ENCODE measurements at places on chromosomes 5 and 9.

DNA sequence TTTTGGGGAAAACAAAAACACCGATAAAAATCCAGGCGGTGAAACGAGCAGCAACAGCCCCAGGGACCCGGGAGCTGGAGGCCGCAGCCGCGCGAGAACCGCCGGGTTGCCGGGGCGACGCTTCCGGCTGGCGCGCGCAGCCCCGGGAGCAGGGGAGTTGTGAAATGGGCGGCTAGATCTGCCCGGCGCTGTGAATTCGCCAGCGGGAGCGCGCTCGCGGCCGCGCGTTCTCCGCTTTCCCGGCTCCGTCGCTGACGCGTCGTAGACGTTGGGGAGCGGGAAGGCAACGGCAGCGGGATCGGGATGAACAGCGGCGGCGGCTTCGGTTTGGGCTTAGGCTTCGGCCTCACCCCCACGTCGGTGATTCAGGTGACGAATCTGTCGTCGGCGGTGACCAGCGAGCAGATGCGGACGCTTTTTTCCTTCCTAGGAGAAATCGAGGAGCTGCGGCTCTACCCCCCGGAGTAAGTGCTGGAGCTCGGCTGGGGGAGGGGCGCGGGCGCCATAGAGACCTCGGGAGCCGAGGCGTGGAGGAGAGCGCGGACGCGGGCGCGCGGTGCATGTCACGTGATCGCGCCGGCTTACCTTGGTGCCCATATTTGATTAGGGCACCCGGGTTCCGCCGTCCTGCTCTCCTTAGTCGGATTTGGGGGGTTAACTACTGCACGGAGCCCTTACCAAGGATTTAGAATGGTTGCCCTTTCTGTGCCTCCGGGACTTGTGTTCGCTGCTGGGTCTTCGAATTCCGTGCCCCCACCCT lies at the start of gene SREK1:
Gene SREK1 (plus strand): TSS at position 227 of the 760 bp plus-strand sequence. CDS start 77 bp downstream, at position 304.
- DNase-seq = peak; percentile 94

DNA sequence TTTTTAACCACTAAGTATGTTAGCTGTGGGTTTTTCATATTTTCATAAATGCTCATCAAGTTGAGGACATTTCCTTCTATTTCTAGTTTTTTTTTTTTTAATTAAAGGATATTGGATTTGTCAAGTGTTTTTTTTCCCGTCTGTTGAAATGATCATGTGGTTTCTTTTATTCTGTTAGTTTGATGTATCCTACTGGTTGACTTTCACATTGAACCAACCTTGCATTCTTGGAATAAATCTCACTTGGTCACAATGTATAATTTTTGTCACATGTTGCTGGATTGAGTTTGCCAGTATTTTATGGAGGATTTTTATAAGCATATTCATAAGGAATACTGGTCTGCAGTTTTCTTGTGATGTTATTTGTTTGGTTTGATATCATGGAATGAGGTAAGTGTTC lies 12.4 kb downstream of the FAM200C start:
- no peak for DNase-seq

DNA sequence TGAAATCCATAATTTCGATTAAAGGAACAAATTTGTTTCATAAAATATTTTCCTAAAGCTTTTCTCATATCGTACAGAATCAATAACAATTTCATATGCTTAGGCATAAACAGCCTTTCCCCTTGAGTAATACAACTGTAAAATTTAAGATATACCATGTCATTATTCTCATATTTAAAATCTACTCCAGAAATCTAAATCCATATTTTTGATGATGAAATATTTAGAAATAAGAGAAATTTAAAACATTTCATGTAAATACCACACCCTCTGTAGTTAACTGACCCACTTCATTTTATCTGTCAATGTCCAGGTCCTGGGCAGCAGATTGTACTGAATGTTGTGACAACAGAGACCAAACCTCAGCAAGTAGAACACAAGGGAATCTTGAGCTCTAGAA lies 5.1 kb downstream of the POC5 start:
- no peak for DNase-seq

- peak; percentile 65 for DNase-seq
Observed at GRCh38 chr9:136700959-136701667, 11.3 kb upstream of the DIPK1B start.

GRCh38 chr9:1929722-1930244 lies 85.4 kb upstream of the SMARCA2 start:
- DNase-seq = no peak

DNA sequence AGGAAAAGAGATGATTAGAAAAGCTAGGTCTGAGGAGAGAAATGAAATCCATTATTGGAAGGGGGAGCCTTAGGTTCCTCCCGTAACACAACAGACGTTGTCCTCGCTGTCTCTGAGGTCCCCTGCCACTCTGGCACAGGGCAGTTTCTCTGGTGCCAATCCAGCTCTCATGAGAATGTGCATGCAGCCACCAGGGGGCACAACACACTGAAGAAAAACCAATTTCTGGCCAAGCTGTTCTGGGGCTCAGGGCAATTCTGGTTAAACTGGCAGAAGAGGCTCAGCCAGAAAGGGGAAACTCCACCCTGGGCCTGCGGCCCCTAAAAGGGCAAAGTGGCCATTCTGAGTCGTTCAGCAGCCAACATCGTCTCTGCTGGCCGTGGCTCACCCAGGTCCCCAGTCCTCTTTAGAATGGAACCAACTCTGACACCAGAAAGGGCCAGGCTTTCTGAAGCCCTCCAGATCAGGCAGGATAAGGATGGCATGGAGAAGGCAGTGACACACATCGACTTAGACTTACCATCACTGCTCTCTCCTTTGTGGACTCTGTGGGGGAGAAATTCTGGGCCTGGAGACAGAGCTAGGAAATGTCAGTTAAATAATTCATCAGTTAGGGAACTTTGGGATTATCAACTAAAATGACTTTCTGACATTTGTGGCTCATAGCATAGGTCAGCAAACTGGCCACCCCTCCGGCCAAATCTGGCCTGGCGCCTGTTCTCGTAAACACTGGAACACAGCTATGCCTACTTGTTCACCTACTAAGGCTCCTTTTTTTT lies 58.5 kb upstream of the GOLPH3 start:
- DNase-seq = peak; percentile 85

DNA sequence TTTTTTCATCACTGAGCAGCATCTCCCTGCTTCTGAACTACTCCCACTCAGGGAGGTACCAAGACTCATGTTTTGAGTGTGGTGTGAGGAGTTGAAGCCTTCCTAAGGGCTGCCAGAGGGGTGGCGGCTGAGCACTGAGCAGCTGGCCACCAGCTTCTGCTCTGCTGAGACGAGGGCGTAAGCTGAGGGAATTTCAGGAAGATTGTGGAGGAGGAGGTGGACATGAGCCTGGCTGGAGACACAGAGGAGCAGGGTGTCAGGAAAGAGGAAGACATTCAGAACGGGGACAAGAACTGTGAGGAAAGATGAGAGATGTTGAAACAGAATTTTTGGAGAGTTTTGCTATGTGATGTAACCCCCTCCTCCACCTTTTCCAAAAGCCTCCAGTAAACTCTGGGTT lies 7.8 kb downstream of the LCP2 start:
- DNase-seq = peak; percentile 83

DNA sequence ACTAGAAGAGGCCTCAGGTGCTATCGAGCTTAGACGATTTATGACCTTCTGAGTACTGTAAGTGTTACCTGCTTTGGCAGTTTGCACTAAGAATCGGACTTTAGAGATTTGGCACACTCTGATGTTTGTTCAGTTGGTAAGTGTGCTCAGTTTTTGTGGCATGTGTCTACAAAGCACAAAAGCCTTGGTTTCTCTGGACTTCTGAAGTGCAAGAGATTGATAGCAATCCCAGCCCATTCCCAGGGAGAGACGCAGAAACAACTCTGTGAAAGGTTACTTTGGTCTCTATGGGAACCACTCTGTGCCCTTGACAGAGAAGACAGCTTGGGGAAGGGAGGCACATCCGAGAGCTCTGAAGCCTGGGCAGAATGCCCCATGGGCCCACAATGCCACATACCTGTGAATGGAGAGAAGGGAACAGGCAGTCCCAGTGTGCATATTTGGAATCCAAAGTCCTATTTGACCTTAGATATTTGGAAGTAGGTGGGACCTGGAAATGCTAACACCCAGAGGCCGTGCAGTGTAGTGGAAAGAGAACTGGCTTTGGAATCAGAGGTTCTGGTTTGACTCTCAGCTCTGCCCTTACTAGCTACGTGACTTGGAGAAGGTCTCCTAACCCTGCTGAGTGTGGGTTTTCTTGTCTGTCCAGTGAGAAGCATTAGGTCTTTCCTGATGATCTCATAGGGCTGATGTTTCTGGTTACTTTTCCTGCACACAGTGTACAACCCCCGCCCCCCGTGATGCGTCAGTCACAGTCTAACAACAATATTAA lies 194.3 kb upstream of the VLDLR start:
- DNase-seq = no peak

DNA sequence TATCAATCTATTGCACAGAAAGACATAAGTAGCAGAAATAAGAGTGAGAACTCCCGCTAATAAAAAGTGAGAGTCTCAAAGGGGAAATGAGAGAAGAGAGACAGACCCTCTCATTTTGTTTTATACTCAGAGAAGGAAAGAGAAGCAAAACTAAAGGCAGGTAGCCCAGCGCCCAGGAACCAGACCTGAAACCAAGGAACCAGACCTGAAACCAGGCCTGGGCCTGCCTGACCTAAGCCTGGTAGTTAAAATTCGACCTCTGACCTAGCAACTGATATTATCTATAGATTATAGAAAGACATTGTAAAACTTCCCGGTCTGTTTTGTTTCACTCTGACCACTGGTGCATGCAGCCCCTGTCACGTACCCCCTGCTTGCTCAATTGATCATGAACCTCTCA lies 134.5 kb upstream of the SEMA6A start:
- DNase-seq = no peak

- no peak for DNase-seq
Observed at GRCh38 chr9:118829334-118829733, 539.9 kb downstream of the BRINP1 start.

GRCh38 chr9:129278391-129279237 lies 100.6 kb upstream of the IER5L start:
- no peak for DNase-seq

- DNase-seq = peak; percentile 25
Observed at GRCh38 chr9:105059252-105059651, 131.3 kb upstream of the ABCA1 start.

DNA sequence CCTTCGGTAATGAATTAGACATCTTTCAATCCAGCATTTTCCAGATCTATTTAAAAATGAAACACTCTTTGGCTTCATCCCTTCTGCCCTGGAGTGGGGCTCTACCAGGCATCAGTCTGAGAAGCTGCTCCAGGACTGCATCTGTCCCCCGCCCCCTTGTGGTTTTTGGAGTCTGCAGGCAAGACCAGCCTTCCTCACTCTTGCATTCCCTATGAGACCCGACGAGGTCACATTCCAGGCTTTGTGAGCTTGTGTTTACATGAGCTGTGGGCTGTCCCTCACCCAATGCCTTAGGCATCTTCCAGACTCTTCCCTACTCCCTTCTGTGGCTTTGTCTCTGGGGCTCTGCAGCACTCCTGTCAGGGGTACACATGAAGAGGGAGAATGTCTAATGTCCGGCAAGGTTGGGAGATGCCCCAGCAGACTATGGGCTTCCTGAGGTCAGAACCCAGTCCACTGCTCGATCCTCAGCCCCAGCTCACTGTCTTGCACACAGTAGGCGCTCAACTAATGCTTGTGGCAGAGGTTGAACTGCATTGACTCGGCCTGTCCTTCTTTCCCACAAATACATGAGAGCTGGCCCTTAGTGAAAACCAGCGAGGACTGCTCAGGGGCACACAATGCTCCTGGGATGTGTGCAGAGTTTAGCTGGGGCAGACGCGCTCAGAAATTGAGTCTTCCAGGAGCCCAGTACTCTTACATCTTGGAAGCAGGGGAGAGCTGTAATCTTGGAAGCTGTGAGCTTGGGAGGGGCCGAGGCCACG lies 11.7 kb upstream of the GADD45G start:
- DNase-seq = no peak

- no peak for DNase-seq
Observed at GRCh38 chr9:2190939-2191608, 175.9 kb downstream of the SMARCA2 start.

GRCh38 chr5:136676685-136677084 lies 311.3 kb upstream of the TRPC7 start:
- DNase-seq = no peak

DNA sequence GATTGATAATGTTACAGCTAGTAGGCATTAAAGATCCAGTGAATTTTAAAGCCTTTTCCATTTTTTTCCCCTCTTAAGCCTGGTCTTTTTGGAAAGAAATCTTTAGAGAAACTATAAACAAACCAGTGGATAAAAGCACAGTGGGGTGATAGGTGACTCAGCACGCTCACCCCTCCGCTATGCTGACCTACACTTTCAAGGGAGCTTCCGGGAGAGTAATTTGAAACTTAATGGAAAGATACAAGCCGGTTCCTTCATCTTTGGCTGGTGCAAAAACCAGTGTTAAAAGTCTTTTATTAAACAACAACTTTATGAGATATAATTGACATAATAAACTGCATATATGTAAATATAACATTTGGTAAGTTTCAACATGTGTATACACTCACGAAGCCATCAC lies 27.0 kb upstream of the ALDOB start:
- no peak for DNase-seq

GRCh38 chr9:125690679-125691078 lies 16.3 kb downstream of the MAPKAP1 start:
- DNase-seq = peak; percentile 84

DNA sequence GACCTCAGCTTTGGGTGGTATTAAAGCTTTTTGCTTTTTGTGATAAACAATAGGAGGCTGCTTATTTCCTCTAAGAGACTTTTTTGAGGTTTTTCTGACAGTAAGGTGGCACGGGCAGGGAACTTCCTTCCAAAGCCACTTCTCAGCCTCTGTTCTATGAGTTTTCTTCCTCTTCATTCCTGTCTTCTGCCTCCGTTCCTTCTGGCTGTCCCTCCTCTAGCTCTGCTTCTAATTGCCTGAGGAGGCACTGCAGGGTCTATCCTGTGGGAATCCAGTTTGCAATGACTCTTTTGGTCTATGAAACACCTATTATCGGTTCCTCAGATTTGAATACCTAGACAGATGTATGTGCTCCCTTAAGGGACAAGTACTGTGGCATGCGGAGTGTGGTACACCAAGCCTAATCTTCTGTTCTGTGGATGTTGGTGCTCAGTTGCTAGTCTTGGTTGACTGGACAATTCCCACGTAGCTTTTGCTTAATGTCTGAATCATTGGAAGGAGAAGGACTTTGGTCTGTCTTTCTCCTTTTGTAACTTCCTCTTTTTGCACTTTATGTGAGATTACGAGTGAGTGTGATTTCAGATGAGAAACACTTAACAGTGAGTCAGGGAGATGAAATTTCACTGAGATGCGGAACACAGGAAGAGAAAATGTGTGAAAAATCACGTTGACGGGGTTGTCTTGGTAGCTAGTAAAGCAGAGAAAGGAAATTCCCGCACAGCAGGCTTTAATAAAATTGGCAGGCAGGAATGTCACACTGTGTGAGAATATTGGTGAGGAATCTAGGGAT lies 305.2 kb downstream of the EFNA5 start:
- DNase-seq = peak; percentile 93

- no peak for DNase-seq
Observed at GRCh38 chr9:95229230-95229915, 88.1 kb downstream of the FANCC start.

DNA sequence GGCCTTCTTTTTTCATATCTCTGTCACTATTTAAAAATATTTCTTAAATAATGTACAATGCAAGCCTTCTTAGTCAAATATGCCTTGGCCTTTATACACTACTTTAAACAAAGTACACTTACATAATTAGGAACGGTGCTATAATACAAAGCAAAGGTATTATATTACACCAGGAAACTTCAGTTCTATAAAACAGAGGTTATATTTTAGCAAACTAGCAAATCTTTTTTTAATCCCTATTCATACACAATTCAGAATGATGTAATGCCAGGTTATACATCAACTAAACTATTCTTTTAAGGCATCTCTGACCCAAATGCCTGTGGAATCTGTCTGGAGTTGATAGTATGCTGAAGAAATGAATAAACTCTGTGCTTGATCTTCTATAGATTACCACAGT lies 10.7 kb upstream of the LURAP1L start:
- DNase-seq = no peak
